ENCODE measurements at places on chromosomes 16 and 17.

- DNase-seq: no peak
Measured at GRCh38 chr17:17415006-17415405, 61.8 kb upstream of the MED9 start.

DNA sequence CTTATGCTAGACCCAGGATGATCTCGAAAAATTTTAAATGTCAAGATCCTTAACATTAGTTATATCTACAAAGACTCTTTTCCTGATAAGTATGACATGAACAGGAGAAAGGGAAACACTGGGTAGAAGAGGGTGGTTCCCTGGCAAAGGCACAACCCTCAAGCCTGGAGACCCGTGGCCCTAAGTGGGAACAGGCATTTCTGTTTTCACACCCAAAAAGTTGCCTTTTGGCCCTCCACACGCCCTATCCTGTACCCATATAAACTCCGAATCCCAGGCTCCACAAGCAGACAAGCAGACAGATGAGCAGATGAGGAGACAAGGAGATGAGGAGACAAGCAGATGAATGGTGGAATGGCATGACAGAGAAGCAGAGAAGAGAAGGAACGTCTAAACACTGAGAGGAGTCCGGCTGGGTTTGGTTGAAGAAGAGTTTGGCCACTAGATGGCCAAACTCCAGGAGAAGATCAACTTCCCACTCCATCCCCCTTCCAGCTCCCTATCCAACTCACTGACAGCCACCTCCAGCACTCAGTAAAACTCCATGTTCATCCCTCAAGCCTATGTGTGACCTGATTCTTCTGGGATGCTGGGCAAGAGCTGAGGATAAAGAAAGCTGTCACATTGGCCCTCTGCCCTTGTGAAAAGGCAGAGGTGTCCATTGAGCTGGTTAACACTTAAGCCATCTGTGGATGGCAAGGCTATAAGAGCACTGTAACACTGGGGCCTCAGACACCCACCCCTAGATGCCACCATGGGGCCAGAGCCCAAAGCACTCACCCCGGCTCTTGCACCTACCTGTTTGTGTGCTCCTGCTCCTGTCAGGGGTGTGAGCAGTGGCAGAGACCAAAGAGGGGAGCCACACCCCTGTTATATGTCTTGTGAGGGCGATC, 139.6 kb upstream of the FAM20A start:
- no peak for DNase-seq

- no peak for DNase-seq
Measured at GRCh38 chr17:78458736-78459335, 80.4 kb downstream of the PGS1 start.

DNA sequence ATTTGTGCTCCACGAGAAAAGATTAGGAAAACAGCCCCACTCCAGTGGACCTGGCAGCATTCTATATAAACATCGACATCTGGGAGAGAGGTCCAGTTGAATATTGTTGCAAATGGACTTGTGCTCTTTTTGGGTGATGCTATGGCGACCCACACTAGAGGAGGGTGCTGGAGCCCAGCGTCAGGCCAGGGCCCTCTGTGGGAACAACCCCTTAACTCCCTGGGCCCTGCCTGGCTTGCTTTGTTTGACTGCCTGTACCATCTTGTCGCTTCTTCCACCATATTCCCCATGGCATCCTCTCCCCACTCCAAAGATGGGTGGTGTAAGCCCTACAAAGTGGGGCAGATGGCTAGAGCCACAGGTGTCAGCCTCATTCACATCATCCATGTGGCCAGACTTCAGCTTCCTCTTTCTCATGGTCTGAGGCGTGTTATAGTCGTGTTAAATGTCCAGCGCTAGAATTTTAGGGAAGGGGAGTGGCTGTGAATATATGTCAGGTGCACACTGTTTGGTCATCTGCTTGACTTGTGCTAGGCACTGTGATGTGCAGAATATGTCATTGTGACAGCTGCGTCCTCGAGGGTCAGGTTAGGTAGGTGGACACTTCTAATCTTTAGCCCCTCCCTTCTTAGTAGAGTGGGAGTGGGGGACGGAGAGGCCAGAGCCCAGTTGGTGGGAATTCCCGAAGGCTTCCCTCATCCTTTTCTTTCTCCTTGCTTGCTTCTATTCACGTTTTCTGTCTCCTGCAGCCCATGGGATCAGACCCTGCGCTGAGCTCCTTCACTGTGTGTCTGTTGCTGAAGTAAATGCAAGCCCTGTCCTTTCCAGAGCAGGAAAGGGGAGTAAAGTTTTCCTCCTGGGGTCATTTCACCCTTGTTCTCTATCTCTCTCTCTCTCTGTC, 49.8 kb downstream of the MPRIP start:
- no peak for DNase-seq

- DNase-seq: no peak
Measured at GRCh38 chr17:29197516-29198272, 17.5 kb upstream of the MYO18A start.

- DNase-seq: no peak
Measured at GRCh38 chr16:49590166-49590871, 216.7 kb downstream of the C16orf78 start.

DNA sequence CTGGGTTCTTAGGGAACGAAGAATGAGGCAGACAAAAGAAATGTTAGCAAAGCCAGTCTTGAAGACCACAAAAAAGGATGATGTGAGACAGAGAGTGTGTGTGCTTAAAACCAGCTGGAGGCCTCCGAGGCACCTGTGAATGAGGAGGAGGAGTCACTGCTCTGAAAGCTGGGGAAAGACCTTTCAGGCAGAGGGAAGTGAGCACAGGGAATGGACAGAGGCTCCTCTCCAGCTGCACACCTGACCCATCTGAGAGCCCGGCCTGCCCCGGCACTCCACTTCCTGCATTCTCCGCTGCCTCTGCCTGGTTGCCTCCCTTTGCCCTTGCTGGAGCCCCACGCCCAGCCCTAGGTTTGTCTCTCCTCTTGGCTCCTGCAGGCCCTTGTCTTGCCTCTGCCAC, 55.2 kb upstream of the SREBF1 start:
- DNase-seq: no peak

DNA sequence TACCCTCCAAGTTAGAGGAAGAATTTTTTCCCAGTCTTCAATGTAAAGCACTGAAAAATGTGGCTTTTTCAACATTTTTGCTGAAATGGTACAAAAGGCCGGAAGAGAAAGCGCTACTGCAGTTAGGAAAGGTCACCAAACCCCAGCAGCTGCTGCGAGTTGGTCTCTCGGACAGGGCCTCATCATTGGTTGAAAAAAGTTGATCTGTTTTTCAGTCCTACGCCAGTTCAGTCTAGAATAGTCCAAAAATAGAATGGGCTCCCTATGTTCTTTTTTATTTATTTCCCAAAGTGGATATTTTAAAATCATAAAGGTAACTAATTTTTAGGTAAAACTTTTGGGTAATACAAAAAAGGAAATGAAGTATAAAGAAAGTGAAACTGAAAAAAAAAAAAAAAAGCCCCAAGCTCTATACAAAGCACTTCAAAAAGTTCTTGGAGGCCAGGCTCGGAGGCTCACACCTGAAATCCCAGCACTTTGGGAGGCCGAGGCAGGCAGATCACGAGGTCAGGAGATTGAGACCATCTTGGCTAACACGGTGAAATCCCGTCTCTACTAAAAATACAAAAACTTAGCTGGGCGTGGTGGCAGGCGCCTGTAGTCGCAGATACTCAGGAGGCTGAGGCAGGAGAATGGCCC, 17.4 kb downstream of the ADAP2 start:
- no peak for DNase-seq

DNA sequence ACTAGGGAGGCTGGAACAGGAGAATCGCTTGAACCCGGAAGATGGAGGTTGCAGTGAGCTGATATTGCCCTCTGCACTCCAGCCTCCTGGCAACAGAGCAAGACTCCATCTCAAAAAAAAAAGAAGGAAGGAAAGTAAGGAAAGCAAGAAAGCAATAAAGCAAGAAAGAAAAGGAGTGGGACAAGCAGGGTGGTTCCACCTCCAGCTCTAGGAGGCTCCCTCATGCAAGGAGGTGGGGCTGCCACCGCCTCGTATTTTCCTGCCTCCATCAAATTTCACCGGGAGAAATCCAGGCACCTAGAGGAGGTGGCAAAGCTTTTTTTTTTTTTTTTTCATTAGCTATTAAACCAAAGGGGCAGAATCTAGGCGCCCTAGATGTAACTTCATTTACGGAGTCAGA, 1.0 kb downstream of the CYB561 start:
- DNase-seq: no peak

- DNase-seq: no peak
Measured at GRCh38 chr16:20857281-20857680, 42.9 kb downstream of the DCUN1D3 start.

DNA sequence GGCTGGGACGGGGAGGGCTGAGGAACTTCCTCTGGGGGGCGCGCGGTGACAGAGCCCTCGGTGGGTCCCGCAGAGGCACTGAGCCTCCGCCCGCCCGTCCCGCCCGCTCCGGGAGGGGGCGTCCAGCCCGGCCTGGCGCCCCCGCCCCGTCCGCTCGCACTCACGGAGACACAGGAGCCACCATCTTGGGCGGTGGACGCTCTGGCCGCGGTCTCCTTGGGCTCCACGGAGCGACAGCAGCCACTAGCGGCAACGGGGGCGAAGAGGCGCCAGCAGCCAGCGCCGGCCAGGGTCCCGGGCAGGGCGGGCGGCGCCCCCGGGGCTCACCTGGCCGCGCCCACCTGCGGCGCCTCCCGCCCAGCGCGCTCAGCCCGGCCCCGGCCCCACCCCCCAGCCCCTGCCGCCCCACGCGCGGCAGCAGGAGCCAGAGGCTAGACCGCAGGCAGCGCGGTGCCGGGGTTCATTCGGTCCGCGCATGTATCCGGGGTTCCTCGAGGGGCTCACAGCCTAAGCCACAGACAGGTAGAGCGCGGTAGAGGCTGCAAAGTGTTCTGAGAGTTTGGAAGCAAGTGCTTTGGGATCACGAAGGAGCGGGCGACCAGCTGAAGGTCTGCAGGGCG, at the start of gene C17orf113:
C17orf113 (minus strand) TSS at position 209 of the 620 bp plus-strand sequence. CDS start 7,225 bp downstream, outside the sequence.
- DNase-seq: peak; percentile 9

GRCh38 chr17:40312893-40313667, 4.1 kb downstream of the RARA start:
- no peak for DNase-seq

- DNase-seq: no peak
Measured at GRCh38 chr17:82416771-82417170, 1.4 kb upstream of the HEXD start.
